ENCODE measurements at places on chromosomes 3 and 15.

- DNase-seq: peak; percentile 89
Measured at GRCh38 chr15:36407647-36408046, 171.8 kb upstream of the CDIN1 start.

DNA sequence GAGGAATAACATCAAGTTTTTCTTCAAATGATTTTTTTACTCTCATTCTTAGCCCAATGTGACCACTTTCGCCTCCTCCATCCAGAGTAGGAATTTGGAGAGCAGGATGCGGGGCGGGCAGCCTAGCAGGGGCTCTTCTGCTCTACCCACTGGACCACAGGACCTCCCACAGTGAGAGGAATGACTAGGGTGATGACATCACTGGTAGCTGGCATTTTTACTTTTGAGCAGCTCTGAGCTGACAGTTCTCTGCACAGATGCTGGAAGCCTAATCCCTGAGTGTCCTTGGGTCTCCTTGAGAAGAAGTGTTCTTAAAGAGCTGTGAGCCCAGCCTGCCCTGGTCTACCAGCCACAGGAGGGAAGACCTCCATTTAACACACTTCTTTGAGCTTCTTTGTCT, 1.4 kb upstream of the HCN4 start:
- no peak for DNase-seq

GRCh38 chr3:45628746-45629145, 34.2 kb downstream of the LIMD1 start:
- DNase-seq: no peak

- DNase-seq: no peak
Measured at GRCh38 chr3:159938714-159939113, 49.9 kb upstream of the IL12A start.

GRCh38 chr15:101642361-101642760, 9.8 kb downstream of the TM2D3 start:
- DNase-seq: no peak

GRCh38 chr15:70151003-70151402, 53.3 kb upstream of the TLE3 start:
- no peak for DNase-seq

DNA sequence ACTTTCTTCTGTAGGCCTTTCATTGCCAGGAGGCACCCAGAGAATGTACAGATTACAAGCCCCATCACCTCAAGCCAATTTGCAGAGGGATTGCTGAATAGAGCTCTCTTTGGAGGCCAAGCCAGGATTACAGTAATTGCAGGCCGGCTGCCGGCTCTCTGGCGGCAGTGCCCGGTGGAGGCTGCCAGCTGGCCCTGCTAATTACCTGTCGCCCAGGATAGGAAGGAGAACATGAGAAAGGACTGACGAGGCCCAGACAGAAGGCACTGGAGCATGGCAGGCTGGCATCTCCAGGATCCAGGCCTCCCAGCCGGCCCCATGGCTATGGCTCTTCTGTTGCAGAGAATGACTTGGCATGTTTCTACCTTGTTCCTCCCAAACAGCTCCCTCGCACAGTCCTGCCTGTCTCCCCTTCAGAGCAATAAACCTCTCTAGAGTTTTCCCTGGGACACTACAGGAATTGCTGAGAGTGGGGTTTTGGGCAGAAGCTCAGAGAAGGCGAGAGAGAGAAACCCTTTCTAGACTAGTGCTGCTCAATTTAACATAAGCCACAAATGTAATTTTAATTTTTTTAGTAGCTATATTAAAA, 273.6 kb upstream of the PROK2 start:
- no peak for DNase-seq

DNA sequence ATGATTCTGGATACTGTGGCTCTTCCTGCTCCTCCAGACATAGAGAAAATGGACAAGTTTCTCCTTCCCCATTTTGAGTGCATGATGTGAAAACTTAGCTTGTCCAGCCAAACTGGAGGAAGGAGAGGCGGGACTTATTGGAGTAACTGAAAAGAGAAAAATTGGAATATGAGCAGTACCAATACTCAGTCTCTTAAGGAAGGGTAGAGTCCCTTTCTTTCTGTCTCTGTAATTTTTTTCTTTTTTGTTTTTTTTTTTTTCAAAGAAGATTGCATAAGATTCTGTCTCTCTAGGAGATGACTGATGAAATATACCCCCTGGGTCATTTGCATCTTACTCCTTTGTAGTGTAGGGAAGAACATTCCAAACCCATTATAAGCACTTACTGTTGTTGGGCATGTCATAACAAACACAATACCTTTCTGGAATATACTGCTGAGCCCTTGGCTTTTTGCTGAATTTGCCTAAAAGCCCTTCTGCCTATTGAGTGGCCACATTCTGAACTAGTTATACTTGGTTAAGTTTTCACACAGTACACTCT, 498.1 kb upstream of the TPRG1 start:
- DNase-seq: peak; percentile 90

GRCh38 chr3:151305060-151305774, 11.4 kb downstream of the GPR87 start:
- peak; percentile 99 for DNase-seq

DNA sequence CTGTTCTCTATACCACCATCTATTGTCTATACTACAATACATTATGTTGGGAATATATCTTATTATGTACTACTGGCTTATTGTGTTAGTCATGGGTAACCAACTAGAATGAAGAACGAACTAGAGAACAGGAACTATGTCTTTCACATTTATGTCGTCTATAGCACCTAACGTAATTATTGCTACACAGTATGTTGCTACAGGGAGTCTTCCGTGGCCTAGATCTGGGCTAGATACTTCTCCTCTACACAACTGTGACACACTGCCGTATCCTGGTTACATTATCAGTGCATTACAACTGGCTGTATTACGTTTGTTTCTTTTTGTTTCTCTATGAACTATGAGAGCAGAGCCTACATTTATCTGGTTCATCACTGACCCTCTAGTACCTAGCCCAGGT, 34.0 kb downstream of the SCG5 start:
- no peak for DNase-seq

GRCh38 chr3:147513785-147514184, 104.6 kb downstream of the ZIC1 start:
- DNase-seq: no peak
